H4 (cell line): ENCODE measurements at places on chromosomes 3 and 15. TPM values are rescaled to one million over a fixed set of nuclear protein-coding genes. Genes with fewer than 3 reads are reported as not detected.

The CCDC54 gene
- not detected in 2 replicates for total RNA-seq

The ADAMTS9 gene
- total RNA-seq: 1.8 and 4.4 TPM in 2 replicates

The GUCA1C gene
- total RNA-seq: not detected in 2 replicates

The SCN11A gene
- total RNA-seq: not detected in 2 replicates

DNA sequence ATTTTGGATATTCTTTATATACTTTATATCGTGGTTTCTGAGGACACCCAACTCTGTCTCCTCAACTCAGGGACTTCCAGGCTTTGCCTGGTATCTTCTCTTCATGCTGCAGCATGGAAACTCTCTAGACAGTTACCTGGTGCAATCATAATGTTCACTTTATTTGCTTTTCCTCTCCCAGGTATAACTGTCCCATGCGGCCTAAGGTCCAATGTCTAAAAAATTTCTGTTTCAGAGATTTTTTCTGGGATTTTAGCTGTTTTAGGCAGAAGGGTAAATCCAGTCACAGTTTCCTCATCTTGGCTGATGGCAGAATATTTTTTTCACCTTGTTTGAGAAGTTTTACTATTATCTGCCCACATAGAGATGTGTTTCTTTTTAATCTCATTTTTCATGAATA, 139.9 kb upstream of the KCNMB2 start:
- DNase-seq: no peak

- no peak for DNase-seq
Measured at GRCh38 chr3:157405457-157405856, 31.2 kb upstream of the PTX3 start.

The CYP19A1 gene
- 0.90 and 4.8 TPM in 2 replicates for total RNA-seq

DNA sequence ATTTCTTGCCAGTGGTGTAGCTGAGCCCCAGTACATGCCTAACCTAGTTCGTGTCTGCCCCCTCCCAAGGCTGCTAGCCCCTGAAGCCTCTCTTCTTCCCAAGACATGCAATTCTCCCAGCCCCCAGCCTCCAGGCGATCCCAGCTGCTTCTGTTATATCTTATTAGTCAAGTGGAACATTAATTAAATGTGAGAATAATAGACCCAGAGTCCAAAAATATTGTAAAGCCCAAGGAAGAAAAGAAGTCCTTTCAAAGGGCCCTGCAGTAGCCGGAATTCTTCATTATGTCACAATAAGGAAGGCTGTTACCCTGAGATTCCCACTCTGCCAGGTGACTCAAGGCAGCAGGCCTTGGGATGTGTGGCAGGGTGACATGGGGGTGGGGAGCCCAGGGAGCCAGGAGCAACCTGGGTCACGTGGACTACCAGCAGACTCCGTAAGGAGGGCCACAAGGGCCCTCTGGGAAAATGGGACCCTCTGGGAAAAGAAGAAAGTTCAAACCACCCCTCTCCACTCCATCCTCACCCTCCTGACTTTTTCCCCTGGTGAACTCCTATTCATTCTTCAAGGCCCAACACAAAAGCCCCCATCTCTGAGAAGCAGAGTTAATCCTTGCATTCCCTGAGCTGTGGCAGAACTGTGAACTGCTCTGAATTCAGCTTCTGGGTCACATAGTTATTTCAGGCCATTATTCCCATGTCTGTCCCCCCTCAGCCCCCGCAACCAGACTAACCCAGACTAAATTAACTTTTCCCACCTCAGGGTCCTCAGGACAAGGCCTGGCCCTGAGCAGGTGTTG, 21.8 kb upstream of the TRH start:
- DNase-seq: no peak

- DNase-seq: no peak
Measured at GRCh38 chr3:58544541-58544940, 7.6 kb upstream of the ACOX2 start.

DNA sequence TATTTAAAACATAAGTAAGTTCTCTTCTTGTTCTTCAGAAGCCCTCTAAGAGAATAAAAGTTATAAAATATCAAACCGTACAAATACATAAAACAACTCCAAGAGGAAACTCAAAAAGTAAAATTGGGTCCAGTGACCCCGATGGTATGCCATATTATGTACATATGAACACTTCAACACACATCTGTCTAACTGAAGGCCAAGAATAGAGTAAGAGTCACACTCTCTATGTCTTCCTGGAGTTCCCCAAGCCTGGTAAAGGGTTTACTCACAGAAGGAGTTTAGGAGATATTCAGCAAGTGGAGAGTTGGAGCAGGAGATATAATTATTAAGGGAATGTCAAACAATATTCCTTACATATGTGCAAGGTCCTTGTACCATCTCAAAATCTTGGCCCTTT, 101.3 kb upstream of the EIF1B start:
- no peak for DNase-seq

- DNase-seq: no peak
Measured at GRCh38 chr3:96994988-96995387, 180.6 kb downstream of the EPHA6 start.

- DNase-seq: no peak
Measured at GRCh38 chr3:157098121-157098822, 61.7 kb downstream of the CCNL1 start.

The MKRN2OS gene
- total RNA-seq: not detected in 2 replicates

DNA sequence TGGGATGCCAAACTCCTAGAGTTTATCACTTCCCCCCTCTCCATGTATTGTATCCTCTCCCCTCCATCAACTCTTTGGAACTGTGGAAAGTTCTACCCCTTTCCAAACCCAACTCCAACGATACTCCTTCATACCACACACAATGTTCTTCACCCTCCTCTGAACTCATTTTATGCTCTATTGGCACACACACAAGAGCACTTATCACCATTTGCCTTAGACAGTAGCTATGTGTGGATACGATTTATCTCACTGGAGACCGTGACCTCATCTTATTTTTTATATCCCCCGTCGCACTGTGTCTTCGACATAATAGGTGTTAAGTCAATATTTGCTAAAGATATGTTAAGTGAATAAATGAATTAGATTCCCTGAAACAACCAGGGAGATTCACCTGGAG, 316.5 kb upstream of the PROK2 start:
- no peak for DNase-seq

The PSTPIP1 gene
- total RNA-seq: 0.19 TPM in 1 of 2 replicates, not detected in the other

DNA sequence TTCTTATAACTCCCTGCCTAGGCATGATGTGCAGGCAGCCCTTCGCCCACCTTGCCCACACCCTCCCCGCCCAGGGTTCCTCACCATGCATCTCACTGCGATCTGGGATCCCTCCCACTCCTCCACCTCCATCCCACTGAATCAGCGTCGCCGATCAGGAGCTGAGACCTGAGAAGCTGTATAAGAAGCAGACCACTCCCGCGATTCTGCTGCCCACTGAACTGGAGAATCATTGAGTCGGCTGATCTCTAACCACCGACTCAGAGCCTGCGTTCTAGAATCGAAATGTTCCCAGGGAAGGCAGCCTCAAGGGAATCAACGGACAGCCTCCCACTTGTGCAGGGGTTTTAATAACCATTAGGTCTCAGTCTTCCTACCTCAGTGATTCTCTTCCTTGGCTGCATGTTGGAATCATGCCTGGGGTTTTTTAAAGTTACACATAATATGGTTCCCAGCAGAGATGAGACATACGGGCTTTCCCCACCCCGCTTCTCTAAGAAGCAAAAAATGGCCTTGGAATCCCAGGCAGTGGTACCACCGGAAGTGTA, 60.2 kb downstream of the TMEM44 start:
- no peak for DNase-seq

DNA sequence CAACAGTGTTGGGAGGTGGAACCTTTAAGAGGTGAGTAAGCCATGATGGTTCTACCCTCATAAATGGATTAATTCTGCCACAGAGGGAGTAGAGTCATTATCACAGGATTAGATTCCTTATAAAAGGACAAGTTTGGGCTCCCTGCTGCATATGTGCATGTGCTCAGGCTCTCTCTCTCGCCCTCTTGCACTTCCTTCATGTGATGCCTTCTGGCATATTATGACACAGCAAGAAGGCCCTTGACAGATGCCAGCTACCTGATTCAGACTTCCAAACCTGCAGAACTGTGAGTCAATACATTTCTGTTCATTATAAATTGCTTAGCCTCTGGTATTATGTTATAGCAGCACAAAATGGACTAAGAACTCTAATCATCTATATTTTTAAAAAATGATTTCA, 205.3 kb downstream of the CTNNB1 start:
- DNase-seq: no peak

DNA sequence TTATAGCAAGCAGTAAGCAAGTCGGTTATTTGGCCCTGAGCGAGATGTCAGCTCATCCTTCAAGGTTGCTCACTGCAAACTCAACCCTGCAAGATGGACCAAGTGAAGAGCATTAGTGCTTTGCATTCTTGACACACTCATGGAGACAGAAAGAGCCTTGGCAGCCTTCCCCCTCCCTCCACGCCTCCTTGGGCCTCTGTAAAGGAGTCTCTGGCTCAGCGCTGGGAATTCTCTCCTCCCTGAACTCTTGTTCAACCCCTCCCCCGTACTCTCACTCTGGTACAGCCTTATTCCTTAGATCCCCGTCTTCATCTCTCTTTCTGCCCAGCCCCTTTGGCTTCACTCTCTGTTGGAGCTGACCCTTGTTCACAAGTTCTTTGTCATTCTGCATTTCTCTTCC, 2.2 kb upstream of the CX3CR1 start:
- DNase-seq: no peak

GRCh38 chr3:46917257-46917656, 39.7 kb downstream of the PTH1R start:
- DNase-seq: no peak

- no peak for DNase-seq
Measured at GRCh38 chr3:72161881-72162595, 377.1 kb upstream of the PROK2 start.

DNA sequence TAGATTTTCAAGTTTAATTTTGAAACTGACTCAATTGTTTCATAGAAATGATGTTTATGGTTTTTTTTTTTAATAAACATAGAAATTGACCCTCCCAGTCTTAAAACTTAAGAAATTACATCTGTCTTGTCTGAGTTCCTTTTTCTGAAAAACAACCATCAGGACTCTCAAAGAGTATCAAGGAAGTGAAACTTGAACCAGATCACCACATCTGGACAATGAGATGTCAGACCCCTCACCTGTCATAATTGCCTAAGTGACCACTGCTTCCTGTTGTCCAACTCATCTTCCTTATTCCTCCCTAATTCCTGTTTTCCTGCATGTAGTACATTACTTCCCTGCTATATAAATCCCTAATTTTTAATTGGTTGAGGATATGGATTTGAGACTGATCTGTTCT, 441.5 kb upstream of the ARHGEF26 start:
- no peak for DNase-seq

DNA sequence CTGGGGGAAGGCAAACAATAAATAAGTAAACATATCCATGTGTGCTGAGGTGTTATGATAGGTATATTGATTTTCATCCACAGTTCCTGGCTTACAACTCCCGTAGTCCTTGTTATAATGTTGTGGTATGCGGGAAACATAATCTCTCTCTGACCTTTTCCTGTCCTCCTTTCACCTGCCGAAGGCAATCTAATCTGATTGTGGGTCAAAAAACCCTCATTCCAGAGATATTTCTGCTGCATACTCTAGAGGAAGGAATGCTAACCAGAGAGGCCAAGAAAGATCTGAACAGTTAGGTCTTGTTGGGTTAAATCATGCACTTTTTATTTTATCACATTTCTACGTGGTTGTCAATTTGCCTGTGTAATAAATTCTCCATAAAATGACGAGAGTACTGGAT, 383.6 kb upstream of the SEMA6D start:
- no peak for DNase-seq

DNA sequence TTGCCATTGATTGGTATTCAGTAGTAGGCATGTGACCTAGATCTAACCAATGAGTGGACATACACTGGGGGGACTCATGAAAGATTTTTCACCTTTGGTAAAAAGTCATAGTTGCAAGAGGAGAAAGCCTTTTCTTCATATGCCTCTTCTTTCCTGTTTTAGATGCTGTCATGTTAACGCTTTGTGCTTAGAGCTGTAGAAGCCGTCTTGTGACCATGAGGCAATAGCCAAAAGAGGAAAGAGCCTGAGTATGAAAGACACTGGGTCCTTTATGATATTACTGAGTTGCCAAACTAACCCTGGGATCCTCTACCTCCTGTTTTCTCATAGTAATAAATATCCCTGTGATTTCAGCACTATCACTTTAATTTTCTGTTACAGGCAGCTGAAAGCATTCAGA, 396.0 kb downstream of the FHIT start:
- no peak for DNase-seq
